ENCODE measurements at places on chromosomes 7 and 10.
A peak's percentile ranks its signal among the peaks of the same experiment; 100 is the strongest.

- no peak for DNase-seq
Measured at GRCh38 chr7:139743967-139744767, 33.6 kb downstream of the HIPK2 start.

DNA sequence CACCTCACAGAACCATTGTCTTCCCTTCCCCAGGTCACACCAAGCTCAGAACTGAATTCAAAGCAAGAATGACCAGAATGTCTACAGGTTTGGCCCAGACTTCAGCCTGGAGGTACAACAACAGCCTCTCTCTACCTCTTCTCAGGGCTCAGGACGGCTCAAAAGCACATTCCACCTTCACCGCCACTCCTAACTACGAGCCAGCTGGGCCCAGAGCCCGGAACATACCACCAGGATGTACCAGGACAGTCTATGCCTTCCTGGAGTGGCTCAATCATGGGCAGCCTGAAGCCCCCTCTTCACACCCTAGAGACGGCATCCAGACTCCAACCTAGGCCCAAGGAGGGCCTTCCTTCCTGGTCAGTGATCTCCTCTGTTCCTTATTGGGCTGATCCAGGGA lies 41.6 kb downstream of the ANXA8 start:
- no peak for DNase-seq

- DNase-seq = no peak
Measured at GRCh38 chr7:50335795-50336754, 31.6 kb downstream of the IKZF1 start.

GRCh38 chr7:23062452-23062851 lies 43.1 kb upstream of the KLHL7 start:
- no peak for DNase-seq

DNA sequence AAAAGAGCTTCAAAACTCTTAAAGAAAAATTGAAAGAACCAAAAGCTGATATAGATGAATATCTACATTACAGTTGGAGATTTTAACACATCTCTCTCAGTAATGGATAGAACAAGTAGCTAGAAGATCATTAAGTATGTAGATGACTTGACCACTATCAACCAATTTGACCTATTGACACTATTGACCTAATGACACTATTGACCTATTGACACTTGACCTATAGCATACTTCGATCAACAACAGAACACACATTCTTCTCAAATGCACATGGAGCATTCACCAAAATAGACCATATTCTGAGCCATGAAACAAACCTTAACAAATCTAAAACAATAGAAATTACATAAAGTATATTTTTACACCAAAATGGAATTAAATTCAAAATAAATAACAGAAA lies 22.3 kb downstream of the GIMAP5 start:
- DNase-seq = no peak

DNA sequence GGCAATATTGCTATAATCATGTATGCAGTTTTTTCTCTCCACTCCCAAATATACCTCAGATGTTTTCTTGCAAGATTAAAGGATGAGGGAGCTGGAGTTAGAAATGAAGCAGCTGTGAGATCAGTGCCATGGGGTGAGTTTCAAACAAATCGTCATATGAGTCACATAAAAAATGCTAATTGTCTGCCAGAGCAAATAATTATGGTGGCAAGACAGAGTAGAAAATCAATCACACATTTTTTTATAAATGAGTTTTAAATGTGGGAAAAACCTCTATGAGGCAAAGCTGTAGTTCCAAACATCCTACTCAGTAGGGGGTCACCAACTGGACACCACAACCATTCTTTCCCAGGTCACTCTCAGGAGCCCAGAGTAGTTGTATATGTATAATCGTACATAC lies 55.3 kb downstream of the CH25H start:
- no peak for DNase-seq

DNA sequence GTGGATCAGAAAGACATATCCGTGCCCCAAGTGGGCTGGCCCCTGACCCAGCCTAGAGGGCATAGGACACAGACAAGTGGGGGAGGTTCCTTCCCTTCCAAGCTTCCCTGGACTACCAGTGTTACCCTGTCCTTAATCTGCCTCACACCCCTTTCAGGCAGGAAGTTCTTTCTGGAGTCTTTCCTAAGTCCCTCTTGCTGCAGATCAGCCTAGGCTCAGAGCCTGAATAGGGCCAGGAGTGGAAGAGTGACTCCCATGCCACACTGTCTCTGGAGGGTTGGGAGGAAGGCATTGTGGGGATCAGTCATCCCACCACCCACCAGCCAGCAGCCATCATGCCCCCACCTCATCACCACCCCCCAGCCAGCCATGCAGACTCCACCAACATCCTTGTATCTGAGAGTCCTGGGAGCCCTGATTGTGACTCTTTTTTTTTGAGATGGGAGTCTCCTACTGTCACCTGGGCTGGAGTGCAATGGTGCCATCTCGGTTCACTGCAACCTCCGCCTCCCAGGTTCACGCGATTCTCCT lies 22.6 kb downstream of the POLL start:
- no peak for DNase-seq

- peak; percentile 77 for DNase-seq
Measured at GRCh38 chr7:127865466-127865865, 165.8 kb downstream of the LRRC4 start.

- no peak for DNase-seq
Measured at GRCh38 chr10:130575756-130576285, 439.6 kb downstream of the GLRX3 start.

DNA sequence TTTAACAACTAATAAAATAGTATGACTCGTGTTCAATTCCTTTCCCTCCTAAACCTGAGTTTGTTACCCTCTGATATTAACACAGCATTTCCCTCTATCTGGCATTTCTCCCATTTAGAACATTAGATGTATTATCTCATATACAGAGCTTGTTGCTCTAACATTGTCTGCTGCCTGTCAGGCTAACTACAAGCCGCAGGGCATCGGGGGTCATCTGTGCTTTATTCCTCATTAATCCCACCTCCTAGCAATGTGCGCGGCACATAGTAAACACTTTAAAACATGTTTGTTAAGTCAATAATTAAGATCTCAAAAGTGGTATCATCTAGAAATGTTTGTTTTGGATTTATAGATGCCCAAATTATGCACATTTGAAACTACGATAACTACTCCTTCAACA lies 52.9 kb upstream of the NEBL start:
- DNase-seq = no peak

Measured in brain microvascular endothelial cell (primary cell).